Central memory CD4-positive, alpha-beta T cell (primary cell): ENCODE measurements at places on chromosomes 3 and 15.

DNA sequence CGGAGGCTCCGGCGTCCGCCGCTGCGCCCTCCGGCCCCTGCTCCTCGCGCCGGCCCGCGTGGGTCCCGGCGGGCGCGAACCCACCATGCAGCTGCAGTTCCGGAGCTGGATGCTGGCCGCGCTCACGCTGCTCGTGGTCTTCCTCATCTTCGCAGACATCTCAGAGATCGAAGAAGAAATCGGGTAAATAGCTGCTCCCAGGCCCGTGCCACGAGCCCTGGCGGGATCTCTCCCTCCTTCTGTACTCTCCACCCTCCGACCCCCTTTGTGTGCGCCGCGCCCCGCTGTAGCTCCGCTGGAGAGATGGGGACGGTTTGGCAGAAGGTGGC is 263 bp downstream of the ST8SIA2 start:
- no peak for DNase-seq

- no peak for DNase-seq
Measured at GRCh38 chr15:72771329-72771725, 12.2 kb downstream of the ADPGK start.

GRCh38 chr3:126151562-126152302 is 28.7 kb downstream of the ALDH1L1 start:
- DNase-seq, result no peak

GRCh38 chr15:50496692-50497091 is 49.8 kb downstream of the USP50 start:
- DNase-seq, result no peak

GRCh38 chr3:49020330-49021212 is 1.4 kb upstream of the NDUFAF3 start:
- DNase-seq, result no peak

GRCh38 chr3:139571711-139572110 is 32.2 kb upstream of the RBP1 start:
- DNase-seq, result no peak

- DNase-seq, result no peak
Measured at GRCh38 chr3:123759871-123760270, 124.3 kb downstream of the MYLK start.

DNA sequence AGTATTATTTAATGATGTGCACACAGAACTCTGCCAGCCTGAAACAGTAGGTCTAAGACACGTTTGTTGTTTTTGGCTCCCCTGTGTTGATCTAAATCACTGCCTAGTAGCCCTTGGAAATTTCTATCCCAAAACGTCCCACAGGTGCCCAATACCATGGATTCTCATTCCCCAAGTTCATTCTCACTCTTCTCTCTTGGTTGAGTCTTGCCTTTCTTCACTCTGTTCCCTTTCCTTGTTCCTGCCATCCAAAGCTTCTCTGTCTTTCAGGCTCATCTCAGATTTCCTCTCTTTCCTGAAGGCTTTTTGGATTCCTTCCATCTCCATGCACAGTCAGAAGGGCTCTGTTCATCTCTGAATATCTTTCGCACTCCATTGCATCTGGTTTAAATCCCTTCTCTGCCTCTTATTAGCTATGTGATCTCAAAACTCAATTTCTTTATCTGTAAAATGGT is 54.2 kb downstream of the PPARG start:
- no peak for DNase-seq

- DNase-seq, result no peak
Measured at GRCh38 chr15:74798388-74799254, 14.0 kb upstream of the LMAN1L start.

DNA sequence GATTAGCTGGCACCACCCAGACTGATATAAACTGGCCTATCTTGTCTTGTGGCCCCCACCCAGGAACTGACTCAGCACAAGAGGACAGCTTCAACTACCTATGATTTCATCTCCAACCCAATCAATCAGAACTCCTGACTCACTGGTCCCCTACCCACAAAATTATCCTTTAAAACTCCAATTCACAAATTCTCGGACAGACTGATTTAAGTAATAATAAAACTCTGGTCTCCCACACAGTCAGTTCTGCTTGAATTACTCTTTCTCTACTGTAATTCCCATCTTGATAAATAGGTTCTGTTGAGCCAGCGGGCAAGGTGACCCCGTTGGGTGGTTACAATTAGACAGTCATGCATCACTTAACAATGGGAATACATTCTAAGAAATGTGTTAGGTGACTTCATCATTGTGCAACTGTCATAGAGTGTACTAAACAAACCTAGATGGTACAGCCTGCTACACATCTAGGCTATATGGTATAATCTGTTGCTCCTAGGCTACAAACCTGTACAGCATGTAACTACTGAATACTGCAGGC is 48.1 kb upstream of the MAP4 start:
- DNase-seq, result no peak

DNA sequence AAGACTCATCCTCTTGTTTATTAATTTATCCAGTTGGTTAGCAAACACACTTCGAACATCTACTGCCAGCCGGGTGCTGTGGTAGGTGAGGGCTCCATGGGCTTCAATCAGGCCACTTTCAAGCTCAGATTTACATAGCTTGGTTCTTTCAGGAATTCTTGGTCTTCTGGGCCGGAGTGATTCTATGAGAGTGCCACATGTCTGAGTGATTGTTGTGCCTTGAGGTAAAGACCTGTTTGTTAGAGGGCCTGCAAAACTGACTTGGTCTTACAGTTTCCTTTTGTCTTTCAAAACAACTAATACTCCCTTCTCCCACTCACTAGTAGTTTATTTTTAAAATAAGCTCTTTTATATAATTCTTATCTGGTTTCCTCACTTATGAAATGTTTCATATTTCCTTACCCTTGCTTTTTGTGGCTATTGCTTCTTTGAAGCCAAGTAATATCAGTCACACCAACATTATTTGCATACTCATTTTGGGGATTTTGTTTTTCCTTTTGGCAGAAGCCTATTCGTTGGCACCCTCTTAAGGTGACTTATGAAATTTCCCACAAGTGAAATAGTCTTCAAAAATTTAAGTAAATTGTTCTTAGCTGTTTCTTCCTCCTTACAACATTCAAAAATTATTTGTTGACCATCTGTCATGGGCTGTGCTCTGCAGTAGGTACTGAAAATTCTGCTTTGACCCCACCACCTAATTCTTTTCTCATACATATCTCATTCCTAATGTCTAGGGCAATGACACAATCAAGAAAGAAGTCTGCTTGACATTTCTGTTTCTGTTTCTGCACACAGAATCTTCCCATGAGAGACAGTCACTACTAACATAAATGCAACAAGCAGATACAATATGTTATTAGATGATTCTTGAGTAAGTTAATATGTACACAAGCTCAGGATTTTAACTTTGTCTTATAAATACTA is 120.2 kb downstream of the LRRC28 start:
- DNase-seq, result no peak

DNA sequence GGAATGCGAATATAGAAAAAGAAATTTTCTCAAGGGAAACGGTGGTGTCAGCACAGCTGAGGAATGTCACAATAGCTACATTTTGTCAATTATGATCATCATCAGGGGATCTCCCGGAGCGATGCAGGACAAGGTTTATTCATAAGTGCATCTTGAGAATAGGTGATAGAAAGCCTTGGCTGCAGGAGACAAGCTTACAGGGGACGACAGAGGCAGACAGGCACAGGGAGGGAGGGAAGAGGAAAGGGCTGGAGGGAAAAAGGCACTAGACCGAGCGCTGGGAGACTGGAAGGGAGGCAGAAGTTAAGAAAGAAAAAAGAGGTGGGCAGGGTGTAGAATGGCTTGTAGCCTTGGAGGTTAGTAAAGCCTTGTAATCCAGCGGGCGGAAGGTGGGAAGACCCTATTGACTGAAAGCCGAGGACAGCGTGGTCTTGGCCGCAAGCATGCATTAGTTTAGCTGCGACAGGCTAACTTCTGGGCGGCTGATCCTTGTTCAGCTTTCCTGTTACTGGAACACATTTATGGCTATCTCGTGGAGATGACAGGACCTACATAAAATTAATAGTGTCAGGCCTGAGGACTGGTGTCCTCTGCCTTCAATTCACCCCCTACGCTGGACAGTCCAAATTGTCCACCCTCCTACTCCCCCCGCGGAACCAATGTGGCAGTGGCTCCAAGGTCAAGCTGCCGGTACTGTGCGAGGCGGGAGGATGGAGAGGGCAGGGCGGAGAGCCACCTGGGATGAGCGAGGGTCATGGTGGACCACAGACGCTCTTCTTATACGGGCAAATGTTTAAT is 1.4 kb upstream of the NECTIN3 start:
- DNase-seq, result peak; percentile 1

DNA sequence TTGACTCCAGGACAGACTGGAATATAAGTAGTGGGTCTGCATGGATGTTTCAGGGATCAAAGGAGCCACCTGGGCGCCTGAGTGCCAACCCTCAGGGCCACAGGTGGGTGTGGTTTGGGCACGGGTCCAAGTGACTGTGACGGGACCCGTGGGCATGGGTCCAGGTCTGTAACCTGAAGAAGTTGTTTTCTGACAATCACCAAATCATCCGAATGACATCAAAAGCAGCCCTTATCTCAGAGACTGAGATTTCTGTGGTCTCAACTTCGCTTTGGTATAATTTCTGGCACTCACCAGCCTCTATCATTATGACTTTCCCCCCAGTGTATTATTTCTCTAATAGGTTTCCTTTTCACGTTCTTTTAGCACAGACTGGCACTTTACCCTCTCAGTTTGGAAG is 24.4 kb downstream of the RLBP1 start:
- no peak for DNase-seq

- no peak for DNase-seq
Measured at GRCh38 chr3:113234028-113234427, 22.7 kb downstream of the BOC start.

DNA sequence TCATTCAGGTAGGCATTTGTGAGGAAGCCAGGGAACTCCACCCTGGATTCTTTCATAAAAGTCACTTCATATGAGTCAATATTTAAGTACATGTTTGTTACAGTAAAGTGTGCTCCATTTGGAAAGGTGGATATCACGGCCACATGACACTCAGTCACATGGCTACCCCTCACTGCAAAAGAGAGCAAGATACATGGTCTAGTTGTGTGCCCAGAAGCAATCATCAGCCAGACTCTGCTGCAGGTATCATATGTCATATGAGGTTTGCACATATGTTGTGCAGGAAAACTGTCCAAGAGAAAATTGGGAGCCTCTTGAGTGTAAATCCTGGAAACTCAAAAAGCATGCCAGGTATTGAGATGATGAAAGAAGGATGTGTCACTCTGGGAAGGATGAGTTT is 55.0 kb upstream of the NMNAT3 start:
- DNase-seq, result no peak

- DNase-seq, result no peak
Measured at GRCh38 chr3:94301366-94301765, 238.5 kb downstream of the NSUN3 start.

DNA sequence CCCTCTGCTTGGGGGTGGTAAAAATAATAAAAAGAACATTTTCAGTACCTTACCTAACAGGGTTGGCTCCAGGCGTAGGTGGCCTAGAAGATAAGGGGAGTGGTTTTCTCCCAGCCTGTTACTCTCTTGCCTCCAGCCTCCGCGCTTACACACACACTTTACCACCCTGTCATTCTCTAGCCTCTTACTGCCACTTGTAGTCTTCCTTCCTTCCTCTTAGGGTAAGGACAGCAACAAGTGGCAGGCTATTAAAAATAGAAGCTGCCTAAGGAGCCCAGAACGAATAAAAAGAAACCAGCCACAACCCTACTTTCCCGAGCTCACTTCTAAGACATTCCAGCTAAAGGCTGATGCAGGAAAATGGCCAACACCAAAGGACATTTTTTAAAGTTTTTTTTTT is 9.6 kb upstream of the LIPH start:
- DNase-seq, result no peak

DNA sequence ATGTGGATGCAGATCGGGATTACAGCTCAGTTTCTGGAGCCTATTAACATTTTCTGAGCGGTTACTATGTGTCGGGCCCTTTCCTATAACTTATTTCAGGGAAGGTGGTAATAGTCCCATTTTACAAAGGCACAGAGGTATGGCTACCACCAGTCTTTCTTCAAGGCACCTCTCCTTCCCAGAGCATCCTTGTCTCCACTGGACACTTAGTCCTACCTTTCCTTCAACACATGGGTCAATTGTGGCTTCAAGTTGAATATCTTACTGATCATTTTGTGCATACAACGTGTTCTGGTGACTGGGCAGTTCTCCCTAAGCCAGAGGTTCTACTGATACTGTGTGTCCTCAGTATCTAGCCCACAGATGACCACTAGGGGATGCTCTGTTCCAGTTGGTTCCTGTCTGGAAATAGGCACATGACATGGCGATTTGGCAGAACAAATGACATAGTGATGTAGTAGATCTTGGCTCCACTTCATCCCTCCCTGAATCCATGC is 60.7 kb upstream of the CMTM8 start:
- peak; percentile 35 for DNase-seq

DNA sequence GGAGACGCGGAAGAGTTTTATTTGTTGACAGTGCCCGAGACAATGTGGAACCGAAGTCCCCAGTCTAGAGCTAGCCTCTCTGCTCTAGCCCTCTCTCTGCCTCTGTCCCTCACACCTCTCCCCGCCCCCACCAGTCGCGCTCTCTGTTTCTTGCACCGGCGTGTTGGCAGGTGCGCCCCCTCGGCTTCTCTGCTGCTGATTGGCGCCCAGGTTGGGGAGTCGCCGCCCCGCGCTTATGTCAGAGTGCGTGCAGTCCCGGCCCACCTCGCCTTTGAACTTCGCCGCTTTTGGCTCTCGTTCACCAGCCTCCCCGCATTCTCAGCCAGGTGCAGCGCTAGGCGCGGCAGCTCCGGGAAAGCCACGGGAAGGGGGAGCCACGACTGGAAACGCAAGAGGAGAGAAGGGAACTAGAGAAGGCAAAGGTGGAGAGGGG is at the start of gene SOX14:
Gene SOX14 (plus strand): TSS at position 315 of the 433 bp plus-strand sequence. CDS start 470 bp downstream, outside the sequence.
- no peak for DNase-seq

DNA sequence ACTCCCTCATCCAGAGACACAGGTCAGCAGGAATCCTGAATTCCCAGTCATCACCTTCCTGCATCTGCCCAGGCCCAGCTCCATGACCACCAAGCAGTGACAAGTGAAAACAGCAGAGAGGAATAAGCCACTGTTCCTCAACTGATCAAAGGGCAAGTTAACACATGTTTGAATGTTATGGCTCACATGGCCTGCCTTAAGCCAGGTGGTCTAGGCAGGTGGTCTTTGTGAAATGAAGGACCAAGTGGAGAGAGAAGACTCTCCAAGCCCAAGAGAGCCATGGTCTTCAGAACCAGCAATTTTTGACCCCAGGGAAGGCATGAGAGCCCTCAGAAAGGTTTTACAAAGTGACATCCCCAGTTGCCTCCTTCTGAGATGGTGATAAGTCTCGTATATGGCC is 161.8 kb downstream of the EPHB1 start:
- no peak for DNase-seq

GRCh38 chr15:38042707-38043445 is 108.4 kb downstream of the TMCO5A start:
- no peak for DNase-seq

DNA sequence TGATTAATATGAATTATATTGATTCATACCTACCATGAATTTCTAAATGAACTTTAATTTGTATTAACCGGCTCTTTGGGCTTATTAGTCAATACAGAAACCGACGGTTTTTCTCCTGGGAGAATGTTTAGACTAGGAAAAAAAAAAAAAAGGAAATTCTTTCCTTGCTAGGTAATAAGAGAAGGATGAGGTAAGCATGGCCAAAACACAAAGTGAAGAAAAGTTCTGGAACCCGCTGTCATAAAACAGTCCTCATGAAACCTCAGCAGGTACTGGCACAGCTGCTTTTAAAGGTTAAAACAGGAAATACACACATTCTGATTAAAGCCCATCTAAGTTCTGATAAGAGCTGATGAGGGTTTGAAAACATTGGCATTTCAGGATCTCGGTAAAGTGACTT is 30.8 kb upstream of the PSTPIP1 start:
- no peak for DNase-seq
